Brain microvascular endothelial cell (primary cell): ENCODE measurements at places on chromosomes 2 and 18.
A peak's percentile ranks its signal among the peaks of the same experiment; 100 is the strongest.

GRCh38 chr2:85843543-85843942, 45.2 kb downstream of the ST3GAL5 start:
- no peak for DNase-seq

- DNase-seq, result no peak
Observed at GRCh38 chr2:208607694-208608093, 201.1 kb downstream of the PTH2R start.

DNA sequence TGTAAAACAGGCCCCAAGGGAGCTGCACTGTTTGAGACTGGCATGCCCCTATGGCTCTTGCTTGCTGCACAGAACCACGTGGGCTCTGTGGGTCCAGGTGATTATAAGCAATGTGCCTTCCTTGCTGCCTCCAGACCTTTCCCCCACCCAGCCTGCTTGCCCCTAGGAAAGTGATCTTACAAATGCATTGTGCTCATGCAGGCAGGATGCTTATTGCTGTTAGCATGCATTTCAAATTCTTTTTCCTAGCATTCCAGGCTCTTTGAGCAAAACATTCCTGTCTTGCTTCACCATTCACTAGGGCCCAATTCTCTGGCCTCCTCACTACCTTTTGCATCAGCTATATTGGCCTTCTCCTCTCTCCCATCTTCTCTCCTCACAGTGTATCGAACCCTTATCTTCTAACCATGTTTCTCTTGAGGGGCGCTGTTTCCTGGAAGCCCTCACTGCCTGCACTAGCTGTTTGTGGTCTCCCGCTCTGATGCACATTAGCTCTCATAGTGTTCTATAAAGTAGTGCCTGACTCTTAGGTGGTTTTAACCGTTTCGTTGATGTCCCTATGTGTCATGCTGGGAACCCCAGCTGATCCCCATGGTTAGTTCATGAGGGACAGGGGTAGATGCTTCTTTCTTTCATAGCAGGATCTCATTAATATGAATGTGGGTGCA, 152.9 kb upstream of the EPAS1 start:
- no peak for DNase-seq

GRCh38 chr2:180742801-180743200, 237.6 kb upstream of the UBE2E3 start:
- peak; percentile 71 for DNase-seq

DNA sequence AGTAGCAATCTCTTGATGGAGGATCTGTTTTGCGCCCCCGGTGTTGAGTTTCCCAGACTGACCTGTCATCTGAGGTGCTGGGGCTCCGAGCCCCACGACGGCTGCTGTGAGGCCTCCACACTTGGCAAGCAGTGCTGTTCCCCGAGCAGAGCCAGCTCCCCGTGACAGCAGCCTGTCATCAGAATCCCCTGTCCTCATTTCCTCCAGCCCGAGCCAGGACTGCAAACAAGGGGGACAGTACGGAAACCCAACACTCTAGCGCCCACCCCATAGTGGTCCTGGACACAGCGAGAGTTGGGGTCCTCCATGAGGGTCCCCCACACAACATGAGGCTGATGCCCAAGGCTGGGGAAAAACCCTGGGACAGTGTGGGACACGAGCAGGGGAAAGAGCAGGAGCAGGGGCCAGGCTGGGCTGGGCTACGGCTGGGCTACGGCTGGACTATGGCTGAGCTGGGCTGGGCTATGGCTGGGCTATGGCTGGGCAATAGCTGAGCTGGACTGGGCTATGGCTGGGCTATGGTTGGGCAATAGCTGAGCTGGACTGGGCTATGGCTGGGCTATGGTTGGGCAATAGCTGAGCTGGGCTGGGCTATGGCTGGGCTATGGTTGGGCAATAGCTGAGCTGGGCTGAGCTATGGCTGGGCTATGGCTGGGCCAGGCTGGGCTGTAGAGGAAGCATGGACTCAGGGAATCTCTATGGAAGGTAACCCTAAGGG, 1.5 kb upstream of the KLHL30 start:
- peak; percentile 59 for DNase-seq

DNA sequence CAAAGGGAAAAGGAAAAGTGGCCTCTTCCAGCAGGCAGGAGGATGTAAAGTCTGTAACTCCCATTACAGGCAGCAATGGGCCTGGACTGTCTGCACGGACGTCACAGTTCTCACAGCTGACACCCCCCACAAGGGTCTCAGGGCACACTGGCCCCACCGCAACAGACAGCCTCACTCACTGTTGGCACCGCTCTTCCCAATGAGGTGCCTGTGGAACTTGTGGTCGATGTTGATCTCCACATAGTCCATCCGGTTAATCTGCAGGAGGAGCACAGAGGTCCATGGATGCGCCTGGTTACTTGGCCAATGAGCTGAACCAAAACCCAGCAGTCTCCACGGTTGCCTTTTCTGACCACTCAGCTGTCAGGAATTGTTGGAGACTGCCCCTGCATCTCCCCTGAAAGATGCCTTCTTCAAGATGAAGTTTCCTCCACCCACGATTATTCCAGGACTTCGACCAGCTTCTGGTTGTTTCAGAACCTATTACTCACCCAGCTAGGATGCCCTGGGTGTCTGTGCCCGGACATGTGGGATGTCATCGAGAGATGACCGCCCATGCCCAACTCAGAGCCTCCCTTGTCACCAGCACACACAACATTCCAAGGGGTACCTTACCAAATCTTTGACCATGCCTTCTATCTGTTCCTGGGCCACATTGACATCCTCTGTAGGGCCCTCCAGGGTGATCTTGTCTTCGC, 62.5 kb downstream of the HDLBP start:
- no peak for DNase-seq

DNA sequence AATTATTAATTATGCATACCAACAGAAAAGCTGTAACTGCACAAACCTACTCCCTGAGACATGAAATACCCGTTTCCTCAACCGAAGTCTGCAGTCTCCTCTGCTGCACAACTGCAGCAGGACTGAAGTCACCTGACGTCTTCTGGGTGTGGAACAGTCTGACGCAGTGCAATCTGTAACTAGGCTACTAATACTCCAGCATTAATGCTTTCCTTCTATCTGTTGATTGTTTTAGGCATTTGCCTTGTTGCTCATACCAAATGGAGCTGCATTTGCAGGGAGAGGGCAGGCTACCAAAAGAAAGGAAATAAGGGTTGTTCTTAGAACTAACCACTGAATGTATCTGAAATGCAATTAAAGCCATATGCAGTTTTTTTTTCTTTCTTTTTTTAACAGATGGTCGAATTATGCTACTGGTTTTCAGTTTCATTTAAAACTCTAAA, 40.1 kb downstream of the RTN4 start:
- DNase-seq, result peak; percentile 25
